Natural killer cell (primary cell): ENCODE measurements at places on chromosomes 7 and 10. TPM values are rescaled to one million over a fixed set of nuclear protein-coding genes. Genes with fewer than 3 reads are reported as not detected.

SAMD9 gene
- 56.9 TPM for total RNA-seq

SPACDR gene
- 2.3 TPM for total RNA-seq

TBXAS1 gene
- 110 TPM for total RNA-seq

SPAM1 gene
- total RNA-seq = not detected

IGFBP3 gene
- total RNA-seq = 0.39 TPM

PNLIPRP3 gene
- not detected for total RNA-seq

ELN gene
- total RNA-seq = not detected

PHKG1 gene
- total RNA-seq = 4.9 TPM

ASIC3 gene
- 5.7 TPM for total RNA-seq

NPTX2 gene
- total RNA-seq = not detected

RTKN2 gene
- 0.61 TPM for total RNA-seq

MSMB gene
- total RNA-seq = not detected

IL6 gene
- total RNA-seq = 1.7 TPM

CDC14C gene
- total RNA-seq = not detected

UTF1 gene
- 0.33 TPM for total RNA-seq

KIF20B gene
- 20.2 TPM for total RNA-seq

TRPV6 gene
- not detected for total RNA-seq

PRSS58 gene
- total RNA-seq = not detected

LIPN gene
- total RNA-seq = 0.66 TPM

TMEM196 gene
- not detected for total RNA-seq

KIAA1217 gene
- total RNA-seq = not detected

KDM7A gene
- 36.1 TPM for total RNA-seq

EIF5AL1 gene
- total RNA-seq = 0.13 TPM

ARL4A gene
- total RNA-seq = 55.5 TPM

ZNF722 gene
- not detected for total RNA-seq

TMEM236 gene
- total RNA-seq = 0.20 TPM

CLRN3 gene
- total RNA-seq = not detected

CTAGE4 gene
- total RNA-seq = 0.33 TPM

FAM241B gene
- total RNA-seq = not detected

PHF14 gene
- total RNA-seq = 27.7 TPM

DGKI gene
- total RNA-seq = not detected

ANKRD61 gene
- total RNA-seq = not detected

AZGP1 gene
- total RNA-seq = not detected

LRRC4 gene
- total RNA-seq = 1.8 TPM

EBF3 gene
- not detected for total RNA-seq

GPR158 gene
- total RNA-seq = not detected

PPP1R9A gene
- 1.6 TPM for total RNA-seq

SLC29A3 gene
- total RNA-seq = 6.6 TPM
